ENCODE measurements at places on chromosomes 2 and 18.

DNA sequence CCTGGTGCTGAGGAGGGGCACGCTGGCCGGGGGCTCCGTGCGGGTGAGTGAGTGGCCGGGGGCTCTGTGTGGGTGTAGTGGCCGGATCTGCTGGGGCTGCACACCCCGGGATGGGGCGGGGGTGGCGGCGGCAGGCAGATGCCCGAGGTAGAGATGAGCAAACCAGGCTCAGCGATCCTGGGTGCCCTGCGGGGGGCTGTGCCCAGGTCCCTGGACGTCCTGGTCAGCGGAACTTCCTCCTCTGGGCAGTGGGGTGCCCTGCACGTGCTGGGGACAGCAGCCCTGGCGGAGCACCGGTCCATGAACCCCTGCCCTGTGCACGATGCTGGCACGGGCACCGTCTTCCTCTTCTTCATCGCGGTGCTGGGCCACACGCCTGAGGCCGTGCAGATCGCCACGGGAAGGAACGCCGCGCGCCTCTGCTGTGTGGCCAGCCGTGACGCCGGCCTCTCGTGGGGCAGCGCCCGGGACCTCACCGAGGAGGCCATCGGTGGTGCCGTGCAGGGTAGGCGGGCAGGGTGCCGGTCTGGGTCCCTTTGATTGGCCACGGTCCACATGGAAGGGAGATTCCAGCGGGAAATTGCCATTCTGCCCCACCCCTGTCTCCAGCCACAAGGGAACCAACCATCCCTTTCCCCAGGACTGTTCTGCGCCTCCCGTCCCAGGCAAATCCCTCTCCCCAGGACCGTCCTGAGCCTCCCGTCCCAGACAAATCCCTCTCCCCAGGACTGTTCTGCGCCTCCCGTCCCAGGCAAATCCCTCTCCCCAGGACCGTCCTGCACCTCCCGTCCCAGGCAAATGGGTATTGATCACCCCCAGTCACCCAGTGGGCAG lies 5.9 kb downstream of the NEU4 start:
- DNase-seq = no peak

GRCh38 chr18:63949068-63949737 lies at the start of gene HMSD:
HMSD (plus strand) TSS chr18:63949301; CDS start chr18:63953456, 4,155 bp downstream.
- DNase-seq = no peak

DNA sequence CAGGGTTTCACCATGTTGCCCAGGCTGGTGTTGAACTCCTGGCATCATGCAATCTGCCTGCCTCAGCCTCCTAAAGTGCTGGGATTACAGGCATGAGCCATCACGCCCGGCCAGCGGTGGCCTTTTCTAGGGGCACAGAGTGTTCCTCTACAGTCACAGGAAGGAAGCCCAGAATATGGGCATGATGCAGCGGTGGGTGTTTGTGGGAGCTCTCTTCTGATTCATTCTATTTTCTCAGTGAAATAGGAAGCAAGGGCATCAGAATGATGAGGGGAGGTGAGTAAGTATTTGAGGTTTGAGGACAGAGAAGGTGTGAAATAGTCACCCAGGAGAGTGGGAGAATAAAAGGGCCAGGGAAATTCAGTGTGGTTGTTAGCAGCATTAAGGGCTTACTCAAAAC lies 70.3 kb upstream of the PSME4 start:
- no peak for DNase-seq

DNA sequence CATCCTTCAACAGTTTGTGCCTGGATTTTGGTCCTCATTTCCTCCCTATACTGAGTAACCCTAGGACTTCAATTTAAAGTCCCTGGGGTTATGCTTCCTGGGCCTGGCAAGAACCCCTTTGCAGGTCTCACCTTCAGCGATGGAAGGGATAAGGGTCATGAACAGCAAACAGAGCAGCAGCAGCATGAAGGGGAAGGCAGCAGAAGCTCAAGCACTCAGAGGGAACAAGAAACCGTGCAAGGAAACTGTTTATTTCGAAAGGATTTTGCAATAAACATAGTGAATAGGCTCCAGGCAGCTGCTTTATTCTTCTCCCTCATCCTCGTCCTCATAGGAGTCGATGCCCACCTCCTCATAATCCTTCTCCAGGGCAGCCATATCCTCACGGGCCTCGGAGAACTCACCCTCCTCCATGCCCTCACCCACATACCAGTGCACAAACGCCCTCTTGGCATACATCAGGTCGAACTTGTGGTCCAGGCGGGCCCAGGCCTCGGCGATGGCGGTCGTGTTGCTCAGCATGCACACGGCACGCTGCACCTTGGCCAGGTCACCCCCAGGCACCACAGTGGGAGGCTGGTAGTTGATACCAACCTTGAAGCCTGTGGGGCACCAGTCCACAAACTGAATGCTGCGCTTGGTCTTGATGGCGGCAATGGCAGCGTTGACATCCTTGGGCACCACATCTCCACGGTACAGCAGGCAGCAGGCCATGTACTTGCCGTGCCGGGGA lies 2.8 kb upstream of the TUBA4B start:
- peak; percentile 25 for DNase-seq

- no peak for DNase-seq
Measured at GRCh38 chr2:33265584-33266338, 210.7 kb upstream of the RASGRP3 start.

DNA sequence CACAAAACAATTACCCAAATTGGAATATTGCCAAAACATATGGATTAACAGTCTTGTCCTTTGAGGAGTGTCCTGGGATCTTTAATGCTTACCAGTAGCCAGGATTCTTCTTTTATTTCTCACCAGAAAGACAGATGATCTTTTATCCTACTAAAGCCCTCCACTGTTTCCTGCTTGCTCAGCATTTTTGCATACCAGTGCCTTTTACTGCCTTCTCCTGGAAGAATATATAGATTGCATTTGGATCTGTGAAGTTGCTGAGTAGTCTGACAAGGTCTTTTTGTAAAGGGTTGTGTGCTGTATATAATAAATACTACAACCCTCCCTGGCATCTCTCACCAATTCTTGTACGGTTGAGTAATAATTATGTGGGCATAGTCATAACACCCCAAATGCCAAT lies 652.2 kb downstream of the LRRTM4 start:
- no peak for DNase-seq

DNA sequence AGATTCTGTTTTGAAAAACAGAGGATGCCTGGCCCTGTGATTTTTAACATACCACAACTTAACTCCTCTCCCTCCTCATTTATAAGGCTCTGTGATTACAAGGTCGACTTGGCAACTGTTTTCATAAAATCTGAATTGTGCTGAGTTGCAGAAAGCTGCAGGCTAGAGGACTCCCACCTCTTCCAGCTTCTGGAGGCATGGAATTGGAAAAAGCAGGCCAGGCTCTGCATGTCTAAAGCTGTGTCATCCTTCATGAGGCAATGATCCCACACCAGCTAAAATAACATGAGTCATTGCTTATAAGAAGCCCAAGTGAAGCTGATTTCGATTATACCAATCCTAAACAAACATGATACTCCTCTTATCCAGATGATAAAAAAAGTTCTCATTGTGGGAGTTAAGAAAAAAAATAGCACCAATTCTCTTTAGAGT lies 11.7 kb downstream of the ARHGAP28 start:
- DNase-seq = peak; percentile 98

GRCh38 chr18:67705748-67706147 lies 189.2 kb upstream of the DSEL start:
- DNase-seq = no peak

- DNase-seq = no peak
Measured at GRCh38 chr18:31658670-31659575, 25.5 kb downstream of the B4GALT6 start.

GRCh38 chr18:35029103-35029502 lies 12.1 kb upstream of the MAPRE2 start:
- peak; percentile 48 for DNase-seq

DNA sequence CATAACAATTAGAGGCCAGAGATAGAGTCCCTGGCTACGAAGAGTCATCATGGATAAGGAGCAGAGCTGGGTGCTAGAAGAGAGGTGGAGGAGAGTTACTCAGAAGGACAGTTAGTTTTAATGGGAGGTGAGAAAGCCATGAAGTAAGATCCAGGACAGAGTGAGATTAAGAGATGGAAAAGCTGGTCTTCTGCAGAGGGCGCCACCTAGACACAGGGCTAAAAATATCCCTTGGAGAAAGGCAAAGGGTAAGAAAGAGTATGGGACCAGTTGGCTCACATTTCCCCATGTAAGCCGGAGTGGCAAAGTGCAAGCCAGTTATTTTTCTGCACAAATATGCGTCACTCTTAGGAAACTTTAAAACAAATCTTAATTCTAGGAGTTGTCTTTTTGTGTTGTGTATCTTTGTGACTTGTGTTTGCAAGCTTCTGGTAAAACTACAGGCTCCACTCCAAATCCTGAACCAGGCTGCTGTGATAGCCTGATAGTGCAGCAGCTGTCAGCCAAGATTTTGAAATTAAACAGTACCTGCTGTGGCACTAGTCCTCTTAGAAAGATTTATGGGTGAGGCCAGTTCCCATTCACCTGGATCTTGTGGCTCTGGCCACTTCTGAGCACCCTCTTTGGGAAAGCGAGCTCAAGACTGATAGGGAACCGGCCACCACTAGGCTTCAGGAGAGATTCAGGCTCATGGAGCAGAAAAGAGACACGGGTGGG lies 204.2 kb downstream of the TPGS2 start:
- no peak for DNase-seq

GRCh38 chr2:158905341-158905740 lies 63.1 kb upstream of the TANC1 start:
- no peak for DNase-seq

- no peak for DNase-seq
Measured at GRCh38 chr18:21930177-21930576, 189.6 kb downstream of the MIB1 start.

GRCh38 chr18:712401-713134 lies at the start of gene ENOSF1:
ENOSF1 (minus strand) TSS chr18:712630; CDS start chr18:712587, 43 bp downstream.
- DNase-seq = peak; percentile 84

DNA sequence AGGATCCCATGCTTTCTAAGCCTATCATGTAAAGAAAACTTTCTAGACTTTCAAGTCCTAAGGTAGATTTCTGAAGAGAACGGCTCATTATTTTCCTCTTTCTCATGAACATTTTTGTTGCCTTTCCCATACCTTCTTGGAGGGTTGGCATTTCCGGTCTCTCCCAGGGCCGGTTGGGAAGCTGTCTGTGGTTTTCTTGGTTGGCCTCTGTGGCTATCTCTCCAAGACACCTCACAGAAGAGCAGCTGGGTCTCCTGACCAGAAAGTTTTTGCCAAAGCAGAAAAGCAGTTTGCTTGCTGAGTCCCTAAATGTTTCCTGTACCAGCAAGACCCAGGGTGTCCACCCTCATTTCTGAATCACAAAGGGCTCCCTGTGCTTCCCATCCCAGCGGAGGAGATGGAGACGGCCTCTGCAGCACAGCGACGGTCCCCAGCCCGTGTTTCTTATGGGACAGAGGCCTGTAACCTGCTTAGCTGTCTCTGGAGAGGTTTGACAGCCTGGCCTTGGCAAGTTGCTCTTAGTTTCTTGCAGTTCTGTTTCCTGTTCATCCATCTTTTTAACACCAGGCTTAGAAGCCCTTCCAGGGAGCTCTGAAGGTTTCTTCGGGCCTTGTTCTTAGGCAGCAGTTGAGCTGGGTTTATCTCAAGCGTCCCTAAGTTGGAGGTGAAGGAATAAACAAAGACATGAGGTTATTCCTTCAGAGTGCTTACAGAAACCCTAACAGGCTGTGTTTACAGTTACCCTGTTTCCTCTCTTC lies 39.8 kb downstream of the GREB1 start:
- no peak for DNase-seq

- no peak for DNase-seq
Measured at GRCh38 chr2:210842896-210843295, 286.5 kb downstream of the CPS1 start.

- no peak for DNase-seq
Measured at GRCh38 chr2:136375017-136375901, 257.3 kb upstream of the CXCR4 start.

- peak; percentile 92 for DNase-seq
Measured at GRCh38 chr2:40281021-40281940, 170.6 kb downstream of the SLC8A1 start.

- DNase-seq = no peak
Measured at GRCh38 chr2:187847245-187848208, 293.3 kb upstream of the TFPI start.

DNA sequence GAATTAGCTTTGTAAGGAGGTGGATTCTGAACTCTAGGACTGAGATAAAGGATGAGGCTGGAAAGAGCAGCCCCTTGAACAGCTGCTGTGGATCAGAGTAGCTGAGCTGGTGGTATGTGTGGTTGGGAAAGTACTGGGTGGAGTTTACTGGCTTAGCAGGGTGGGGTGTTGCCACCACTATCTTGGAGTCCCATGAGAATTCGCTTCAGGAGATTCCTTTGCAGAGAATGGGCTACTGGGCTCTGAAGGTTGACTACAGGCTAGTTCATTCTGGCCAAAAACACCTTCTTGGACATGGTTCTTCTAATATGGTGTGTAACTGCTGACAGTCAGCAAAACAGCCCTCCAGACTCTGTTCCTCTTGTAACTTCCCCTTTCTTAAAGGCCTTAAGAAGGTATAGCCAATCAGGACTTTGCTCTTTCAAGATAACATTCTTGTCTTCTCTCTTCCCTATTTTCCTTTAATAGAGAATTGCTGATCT lies 52.7 kb downstream of the TET3 start:
- peak; percentile 51 for DNase-seq

DNA sequence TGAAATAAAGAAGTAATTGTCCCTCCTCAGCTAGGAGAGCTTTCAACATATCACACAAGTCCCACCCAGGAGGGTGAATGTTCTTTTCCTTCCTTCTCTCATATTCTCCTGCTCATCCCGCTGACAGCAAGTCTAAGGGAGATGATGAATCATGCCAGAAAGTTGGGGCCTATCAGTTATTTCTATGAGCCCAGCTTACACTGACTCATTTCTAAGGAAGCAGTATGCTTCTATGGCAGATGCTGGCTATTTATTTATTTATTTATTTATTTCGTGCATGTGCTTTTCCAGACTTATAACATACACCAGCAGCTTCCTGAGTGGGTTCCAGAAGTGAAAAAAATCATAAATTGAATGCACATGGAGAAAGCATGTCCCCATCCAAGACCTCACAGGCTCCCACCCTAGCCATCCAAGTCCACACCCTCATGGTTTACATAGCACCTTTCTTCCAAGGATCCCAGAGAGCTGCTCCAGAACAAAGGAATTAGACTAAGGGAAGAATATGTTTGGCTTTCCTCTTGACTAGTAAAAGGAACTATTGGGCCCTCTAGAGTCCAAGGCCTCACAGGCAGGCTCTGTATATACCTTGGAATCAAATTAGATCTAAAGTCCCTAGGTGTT lies 1074.2 kb upstream of the ZEB2 start:
- DNase-seq = peak; percentile 75

- no peak for DNase-seq
Measured at GRCh38 chr2:142724186-142724585, 153.3 kb upstream of the KYNU start.

- DNase-seq = no peak
Measured at GRCh38 chr2:74481961-74482800, 617 bp downstream of the CCDC142 start.

DNA sequence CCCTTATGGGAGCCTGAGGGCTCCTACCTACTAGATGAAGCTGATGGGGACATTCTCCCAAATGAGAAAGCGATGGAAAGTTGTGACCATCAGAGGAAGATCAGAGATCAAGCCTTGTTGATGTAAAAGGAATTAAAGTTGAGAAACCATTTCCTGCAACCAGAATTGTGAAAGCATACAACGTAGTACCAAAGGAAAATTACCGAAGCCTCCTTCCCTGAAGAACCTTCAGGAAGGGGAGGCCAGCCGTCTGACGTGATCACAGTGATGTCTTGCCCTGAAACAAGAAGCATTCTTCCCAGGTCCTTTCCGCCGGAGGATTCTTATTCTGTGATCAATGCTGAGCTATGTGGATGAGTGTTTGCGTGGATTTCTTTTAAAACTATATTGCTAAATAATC lies 211.6 kb upstream of the TNP1 start:
- DNase-seq = peak; percentile 75

GRCh38 chr2:221492636-221493035 lies 79.5 kb downstream of the EPHA4 start:
- DNase-seq = peak; percentile 78

- DNase-seq = no peak
Measured at GRCh38 chr2:236584521-236585384, 15.1 kb downstream of the ACKR3 start.
